Left renal pelvis (tissue), 4 donors: ENCODE measurements at places on chromosomes 3 and 15.

- DNase-seq, result no peak
Observed at GRCh38 chr3:112530573-112530972, 31.2 kb downstream of the ATG3 start.

GRCh38 chr3:121663171-121663847 is 2.6 kb upstream of the HCLS1 start:
- DNase-seq, result no peak

DNA sequence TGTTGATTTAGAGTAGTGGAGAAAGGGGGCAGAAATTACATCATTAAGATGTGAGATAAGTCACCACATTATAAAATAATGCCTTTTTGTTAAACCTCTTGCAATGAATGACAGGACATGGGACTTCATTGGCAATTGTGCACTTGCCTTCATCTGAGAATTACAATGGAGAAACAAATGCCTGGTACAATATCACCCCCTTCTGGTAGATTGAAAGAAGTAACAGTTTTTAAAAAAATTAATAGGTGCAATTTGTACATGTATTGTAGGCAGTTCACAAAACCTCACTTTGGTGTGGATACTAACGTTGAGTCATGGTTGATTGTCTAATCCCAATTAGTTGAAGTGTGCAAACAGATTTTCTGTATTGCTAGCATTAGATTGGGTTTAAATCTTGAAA is 4.6 kb upstream of the P2RY14 start:
- DNase-seq, result no peak

DNA sequence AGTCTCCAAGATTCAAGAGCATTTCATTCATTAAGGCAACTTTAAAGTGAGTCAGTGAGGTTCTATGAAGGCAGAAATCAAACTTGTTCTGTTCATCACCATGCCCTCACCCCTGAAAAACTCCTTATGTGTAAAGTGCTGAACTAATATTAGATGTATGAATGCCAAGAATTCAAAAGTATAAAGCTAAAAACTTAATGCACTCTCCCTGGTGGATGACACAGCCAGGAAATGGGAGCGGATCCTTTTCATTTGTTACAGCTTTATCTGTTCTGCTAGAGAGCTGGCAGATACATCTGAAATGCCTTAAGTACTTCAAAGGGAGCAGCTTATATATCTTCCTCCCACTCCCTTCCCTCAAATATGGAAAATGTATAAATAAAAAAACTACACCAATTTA is 8.2 kb downstream of the TXNRD3 start:
- DNase-seq, result no peak

GRCh38 chr15:83170474-83171165 is 37.0 kb downstream of the HDGFL3 start:
- no peak for DNase-seq

DNA sequence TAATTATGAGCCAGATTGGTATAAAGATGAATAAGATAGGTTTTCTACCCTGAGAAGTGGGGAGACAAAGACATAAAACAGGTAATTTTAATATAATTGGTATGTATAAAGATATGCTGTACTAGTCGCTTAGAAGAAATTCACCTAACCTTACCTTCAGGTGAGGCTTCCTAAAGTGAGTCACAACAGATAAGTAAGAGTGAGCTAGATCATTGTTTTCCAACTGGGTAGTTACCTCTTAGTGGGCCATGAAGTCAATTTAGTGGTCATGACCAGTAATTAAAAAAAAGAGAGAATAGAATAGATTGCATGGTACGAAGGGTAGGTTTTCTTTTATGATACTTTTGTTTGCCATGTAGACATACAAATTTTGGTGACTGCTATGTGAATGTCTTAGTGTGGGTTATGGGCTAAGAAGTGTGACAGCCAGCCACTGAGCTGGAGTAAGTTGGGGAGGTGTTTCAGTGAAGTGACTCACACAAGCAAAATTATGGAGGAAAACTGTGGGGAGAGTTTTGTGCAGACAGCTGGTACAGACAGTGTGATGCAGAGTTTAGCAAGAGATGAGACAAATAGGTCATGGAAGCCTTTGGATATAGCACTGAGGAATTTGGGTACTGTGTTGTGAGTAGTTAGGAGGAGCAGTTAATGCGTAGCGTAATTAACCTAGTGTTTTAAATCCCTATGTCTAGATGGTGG is 8.2 kb downstream of the TRNT1 start:
- no peak for DNase-seq

DNA sequence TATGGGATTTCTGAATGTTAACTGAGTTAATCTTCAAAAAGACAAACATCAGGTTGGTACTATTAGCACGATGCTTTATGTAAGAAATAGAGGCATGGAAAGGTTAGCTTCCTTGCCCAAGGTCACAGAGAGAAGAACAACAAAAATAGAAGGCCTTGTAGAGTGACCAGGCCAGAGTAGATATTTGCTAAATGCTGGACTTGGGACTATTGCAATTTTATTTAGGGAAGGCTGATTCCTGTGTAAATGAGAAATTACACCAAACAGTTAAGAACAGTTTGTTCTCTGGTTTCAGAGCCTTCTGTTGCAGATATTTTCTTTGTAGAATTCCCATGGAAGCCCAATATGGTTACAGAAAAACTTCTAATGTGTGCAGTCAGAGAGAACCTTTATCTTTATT is 16.4 kb upstream of the SLITRK3 start:
- DNase-seq, result no peak
